ENCODE measurements at places on chromosomes 7 and 10.

DNA sequence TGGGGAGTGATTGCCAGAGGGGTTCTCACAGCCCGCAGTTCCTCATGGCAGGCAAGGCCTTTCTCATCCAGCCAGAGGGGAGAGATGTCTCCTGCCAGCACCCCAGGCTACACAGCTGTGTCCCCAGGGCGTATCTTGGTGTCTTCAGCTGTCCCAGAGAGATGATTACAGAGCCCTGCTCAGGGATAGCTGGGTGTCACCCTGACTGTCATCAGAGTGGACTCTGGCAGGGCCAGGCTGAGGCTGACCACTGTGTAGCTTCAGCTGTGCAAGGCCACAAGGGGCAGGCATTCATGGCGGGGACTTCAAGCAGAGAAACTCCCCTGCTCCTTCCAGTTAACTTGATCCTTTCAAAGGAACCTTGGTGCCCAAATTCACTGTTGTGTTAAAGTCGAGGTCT lies 124.2 kb downstream of the RGS10 start:
- no peak for DNase-seq

GRCh38 chr7:88835147-88835728 lies 39.7 kb upstream of the TEX47 start:
- no peak for DNase-seq

DNA sequence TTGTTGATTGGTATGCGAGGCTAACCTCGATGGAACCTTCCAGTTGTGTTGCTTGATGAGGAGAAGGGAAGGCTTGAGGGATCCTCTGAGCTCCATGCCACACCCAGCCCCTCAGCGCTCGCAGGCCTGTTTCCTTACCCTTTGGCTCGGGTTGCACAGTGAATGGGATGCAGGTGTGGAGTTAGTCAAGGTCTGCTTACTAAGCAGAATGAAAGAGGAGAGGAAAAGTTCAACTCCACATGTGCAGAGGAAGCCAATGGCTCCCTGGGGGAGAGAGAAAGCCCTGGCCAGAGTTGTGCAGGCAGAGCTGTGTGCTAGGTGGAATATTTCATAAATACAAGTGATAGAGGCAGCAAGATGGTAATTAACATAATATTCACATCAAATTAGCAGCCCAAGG lies 85.5 kb downstream of the JCAD start:
- DNase-seq, result no peak

GRCh38 chr10:13683017-13683416 lies 96.3 kb downstream of the PRPF18 start:
- no peak for DNase-seq

GRCh38 chr10:59819683-59820082 lies 66.4 kb upstream of the MRLN start:
- no peak for DNase-seq

DNA sequence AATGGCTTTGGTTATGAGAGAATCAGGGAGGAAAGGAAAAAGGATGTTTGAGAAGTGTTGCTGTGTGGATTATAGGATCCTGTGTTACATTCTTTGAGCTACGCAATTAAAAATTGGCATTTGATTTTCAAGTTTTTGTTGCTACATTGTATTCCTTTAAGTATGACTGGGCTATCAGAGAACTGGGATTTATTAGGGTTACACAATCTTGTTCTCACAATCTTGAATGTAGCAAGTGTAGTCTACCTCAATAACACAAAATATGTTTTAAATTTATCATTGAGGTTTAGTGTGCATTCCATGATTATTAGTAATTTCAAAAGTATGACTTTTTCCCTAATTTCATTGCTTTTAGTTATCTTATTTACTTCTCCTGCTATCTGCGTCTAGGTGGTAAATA lies 113.9 kb downstream of the CACNB2 start:
- no peak for DNase-seq

DNA sequence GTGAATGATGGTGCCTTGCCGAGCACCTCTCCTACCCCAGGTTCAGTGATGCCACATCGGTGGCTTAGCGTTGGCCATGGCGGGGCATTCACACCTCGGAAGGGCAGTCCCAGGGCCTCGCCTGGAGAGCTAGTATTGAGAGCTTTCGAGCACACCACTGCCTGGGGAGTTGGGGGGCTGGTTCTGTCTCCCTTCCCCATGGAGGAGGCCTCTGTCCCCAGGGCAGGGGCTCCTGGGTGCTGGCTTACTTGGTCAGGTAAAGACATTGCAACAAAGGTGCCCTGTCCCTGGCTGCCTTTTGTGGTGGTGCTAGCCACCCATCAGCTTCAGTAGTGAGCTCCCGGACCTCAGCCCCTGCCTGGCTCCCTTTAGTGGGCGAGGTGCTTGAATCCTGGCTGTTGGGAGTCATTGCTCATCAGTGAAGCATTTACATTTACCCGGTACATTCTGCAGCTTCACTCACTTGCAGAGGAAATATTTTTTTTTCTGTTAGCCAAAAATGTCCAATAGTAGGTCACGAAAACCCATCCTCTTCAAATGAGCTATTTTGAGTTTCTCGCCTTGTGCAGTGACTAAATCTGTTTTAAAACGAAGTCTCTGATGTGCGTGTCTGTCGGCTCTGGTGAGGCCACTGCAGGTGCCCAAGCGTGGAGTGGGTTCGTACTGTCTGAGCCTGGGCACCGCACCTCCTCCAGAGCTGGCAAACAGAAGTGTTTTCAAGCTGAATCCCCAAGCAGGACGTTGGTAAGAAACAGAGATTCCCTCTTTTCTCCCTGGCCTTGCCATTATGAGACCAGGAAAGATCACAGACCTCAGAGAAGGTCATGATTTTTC lies 95.5 kb downstream of the INPP5A start:
- no peak for DNase-seq

DNA sequence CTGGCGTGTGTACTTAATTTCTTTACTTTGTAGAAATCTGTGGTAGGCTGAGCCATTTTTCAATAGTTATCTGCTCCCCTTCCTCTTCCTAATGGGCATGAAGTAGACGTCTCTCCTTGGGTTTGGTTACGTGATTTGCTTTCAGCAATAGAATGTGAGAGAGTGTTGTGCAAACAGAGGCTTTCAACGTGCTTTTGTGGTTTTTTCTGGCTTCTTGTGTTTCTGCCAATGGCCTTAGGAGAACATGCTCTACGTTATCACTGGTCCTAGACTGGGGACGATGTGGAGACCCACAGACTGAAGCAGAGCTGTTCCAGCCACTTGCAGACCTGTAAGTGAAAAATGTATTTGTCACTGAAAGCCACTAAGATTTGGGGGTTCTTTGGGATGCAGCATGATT lies 107.2 kb upstream of the NPTX2 start:
- no peak for DNase-seq

- no peak for DNase-seq
Measured at GRCh38 chr10:84473136-84473535, 144.7 kb downstream of the CCSER2 start.

DNA sequence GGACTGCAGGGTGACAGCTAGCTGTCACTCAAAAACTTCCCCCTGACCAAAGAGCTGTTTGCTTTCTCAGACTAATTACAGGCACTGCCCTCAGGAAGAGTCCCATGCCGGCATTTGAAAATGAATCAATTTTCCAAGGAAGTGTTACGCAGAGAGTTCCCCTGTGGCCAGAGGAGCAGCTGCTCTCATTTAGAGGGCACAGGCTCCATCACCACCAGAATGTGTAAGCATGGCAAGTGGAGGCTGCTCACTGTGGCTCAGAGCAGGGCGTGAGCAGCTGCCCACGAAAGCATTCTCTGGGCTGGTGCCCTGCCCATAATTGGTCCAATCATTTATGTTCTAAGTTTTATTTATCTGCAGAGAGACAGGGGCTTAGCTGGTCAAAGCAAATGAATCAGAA lies 202.2 kb downstream of the RAMP3 start:
- DNase-seq, result no peak

DNA sequence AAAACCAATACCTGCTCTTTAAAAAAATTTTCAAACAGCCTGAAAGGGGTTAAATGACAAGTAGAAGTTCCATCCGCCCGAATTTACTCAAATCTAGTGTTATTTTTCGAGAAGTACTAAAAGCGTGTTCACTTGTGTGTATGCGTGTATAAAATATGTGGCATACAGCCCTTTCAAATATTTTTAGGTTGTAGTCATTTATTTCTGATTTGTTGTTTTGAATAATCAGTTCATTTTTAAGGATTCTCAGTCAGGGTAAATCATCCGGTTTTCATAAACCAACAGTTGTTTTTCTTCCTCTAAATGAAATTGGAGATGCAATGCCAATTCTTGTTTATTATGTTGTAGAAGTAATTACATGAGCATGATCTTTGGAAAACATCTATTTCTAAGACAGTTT lies 6.9 kb upstream of the SUN1 start:
- DNase-seq, result no peak

DNA sequence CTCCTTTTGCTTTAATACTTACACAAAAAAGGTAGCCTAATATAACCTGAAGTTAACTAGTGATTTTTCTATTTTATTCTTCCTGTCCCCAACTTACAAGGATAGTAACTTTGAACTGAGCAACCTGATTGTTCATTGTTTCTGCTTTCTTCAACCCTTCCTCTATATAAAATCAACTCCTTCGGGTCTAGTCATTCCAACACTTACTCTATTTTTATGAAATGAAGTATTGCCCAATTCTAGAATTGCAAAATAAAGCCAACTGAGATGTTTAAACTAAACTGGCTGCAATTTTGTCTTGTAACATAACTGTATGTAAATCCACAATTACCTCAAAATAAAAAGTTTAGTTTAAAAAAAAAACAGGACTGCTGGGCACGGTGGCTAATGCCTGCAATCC lies 20.3 kb upstream of the DNA2 start:
- no peak for DNase-seq

GRCh38 chr7:159030490-159031134 lies 114.1 kb downstream of the VIPR2 start:
- DNase-seq, result no peak

DNA sequence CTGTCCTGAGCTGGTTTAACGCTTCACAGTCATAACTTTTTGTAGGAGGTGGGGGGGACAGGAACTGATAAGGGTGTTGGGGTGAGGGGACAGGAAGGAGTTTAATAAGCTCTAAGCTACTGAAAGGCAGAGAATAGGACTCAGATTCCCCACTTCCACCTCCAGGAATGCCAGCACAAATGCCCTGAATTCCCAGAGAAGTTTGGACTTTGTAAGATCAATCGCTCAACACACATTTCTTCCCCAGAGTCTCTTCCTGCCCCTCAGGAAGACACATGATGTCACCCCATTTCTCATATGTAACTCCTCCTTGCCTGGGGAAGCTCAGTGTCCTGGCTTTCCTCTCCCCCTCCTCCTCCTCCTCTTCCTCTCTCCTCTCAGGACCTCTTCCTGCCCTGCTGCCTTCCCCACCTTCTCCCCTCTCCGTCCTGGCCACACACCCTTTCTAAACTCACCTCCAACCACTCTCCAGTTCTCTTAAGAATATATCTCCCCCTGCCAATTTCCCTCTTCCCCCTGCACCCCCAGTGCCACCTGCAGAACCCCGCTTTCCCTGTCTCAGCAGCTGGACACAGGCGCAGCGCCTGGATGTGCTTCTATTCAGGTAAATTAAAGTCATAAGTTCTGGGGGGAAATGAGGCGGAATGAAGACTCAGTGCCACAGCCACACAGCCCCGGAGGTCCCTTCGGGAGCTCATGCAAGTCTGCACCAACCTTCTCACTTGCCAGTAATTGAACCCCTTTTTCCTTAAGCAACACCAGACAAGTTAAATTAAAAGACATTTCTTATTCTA lies 5.3 kb upstream of the LOXL4 start:
- DNase-seq, result no peak

DNA sequence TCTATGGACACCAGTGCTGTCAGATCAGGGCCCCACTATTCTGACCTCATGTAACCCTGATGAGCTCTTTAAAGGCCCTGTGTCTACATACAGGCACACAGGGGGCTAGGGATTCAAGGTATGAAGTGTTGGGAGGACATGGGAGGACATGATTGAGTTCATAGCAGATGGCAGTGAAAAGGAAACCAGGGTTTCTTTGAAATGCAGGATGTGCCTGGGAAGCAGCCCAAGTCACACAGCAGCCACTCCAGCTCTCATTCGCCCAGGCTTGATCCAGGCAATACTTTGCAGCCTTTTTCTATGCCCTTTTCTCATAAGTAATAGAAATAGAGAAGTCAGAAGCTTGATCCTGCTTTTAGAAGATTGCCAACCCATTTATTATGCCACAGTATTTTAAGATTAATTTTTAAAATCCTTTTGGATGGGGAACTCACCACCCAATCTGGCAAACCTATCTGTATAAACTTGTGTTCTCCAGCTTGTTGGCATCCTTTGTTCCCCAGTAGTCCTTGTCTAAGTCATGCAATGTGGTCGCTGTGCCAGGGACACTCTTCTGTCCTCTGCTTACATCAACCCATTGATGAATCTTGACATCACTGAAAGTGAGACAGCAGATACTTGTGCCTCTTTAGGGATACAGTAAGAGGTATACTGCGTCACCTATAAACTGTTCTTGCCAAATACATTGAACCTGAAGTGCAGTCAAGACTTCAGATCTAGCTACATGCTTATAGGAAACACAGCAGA lies 95.0 kb downstream of the TAF3 start:
- DNase-seq, result no peak

- DNase-seq, result no peak
Measured at GRCh38 chr10:5963591-5963990, 13.8 kb downstream of the IL15RA start.

- DNase-seq, result no peak
Measured at GRCh38 chr7:150381096-150381495, 2.0 kb downstream of the ZNF775 start.

DNA sequence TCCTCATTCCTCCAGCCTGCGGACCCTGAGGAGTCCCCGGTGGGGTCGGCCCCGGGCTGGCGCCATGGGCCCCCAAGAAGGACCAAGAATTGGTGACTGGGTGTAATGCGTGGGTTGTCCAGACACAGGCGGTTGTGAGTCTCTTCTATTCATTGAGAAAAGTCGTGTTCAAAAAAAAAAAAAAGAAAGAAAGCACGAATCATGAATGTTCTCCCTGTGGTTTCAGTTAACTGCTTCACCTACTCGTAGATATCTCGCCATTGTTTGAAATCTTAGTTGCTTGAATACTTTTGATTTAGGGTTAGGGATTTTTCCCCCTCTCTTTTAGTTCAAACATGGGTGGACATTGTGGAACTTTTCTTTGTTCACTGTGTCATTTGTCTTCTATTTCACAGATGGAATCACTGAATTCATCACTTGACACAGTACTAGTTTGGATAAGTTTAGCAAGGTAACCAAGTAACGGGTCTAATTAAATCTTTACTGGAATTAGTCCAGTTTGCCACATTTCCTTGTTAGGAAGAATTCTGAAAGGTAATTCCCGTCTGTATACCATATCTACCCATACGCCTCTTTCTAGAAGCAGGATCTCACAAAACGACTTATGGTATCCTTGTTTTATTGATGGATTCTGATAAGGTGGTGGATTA lies 775 bp downstream of the STARD3NL start:
- DNase-seq, result no peak

- DNase-seq, result no peak
Measured at GRCh38 chr7:118219157-118219512, 5.4 kb upstream of the ANKRD7 start.

DNA sequence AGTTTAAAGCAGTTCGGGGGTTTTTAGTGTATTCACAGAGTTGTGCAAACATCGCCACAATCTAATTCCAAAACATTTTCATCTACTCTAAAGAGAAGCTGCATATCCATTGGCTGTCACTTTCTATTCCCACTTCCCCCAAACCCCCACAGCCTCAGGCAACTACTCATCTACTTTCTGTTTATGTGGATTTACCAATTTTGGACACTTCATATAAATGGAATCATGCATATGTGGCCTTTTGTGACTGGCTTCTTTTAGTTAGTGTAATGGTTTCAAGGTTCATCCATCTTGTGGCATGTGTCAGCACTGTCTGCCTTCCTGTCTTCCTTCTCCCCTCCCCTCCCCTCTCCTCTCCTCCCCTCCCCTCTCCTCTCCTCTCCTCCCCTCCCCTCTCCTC lies 78.5 kb upstream of the FZD1 start:
- DNase-seq, result no peak

GRCh38 chr7:158064631-158065030 lies 523.0 kb downstream of the PTPRN2 start:
- no peak for DNase-seq

Measured in effector memory CD8-positive, alpha-beta T cell (primary cell).